ENCODE measurements at places on chromosomes 6 and 20.

DNA sequence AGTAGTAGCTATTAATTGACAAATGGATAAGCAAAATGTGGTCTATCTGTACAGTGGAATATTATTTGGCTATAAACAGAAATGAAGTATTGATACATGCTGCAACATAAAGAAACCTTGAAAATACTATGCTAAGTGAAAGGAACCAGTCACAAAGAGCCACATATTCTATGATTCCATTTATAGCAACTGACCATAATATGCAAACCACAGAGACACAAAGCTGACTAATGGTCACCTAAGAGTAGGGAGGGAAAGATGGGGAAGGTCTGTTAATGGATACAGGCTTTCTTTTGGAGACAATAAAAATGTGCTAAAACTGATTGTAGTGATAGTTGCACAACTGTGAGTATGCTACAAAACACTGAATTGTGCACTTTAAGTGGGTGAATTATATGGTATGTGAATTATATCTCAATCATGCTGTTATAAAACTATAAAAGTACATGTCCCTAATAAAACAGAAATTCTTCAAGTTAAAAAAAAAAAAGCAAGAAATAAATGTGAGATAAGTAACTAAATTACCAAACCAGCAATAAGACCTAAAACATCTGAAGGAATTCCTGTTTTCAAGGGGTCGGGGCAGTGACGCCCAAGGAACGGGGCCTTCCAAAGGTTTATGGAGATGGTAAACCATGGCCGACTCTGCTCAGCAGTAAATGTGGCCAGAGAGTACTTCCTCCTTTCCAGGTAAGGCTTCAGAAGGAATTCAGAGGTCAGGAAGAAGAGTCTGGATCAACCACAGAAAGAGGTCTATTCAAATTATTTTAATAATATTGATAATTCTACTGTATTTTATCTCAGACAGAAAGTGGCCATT lies 75.4 kb downstream of the ARHGAP18 start:
- no peak for DNase-seq

DNA sequence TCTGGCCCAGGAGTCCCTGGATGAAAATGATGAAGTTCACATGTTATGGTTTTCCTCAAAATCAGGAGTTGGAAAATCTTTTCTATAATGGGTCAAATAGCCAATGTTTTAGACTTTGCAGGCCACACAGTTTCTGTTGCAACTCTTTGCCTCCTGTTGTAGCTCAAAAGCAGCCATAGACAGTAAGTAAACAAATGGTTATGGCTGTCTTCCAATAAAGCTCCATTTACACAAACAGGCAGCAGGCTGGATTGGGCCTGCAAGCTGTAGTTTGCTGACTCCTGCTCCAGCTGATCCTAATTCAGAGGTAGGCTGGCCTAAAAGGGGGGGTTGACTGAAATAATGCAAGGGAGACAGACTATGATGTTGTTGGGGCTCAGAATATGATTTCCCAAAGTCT lies 33.0 kb downstream of the METTL24 start:
- peak; percentile 77 for DNase-seq

DNA sequence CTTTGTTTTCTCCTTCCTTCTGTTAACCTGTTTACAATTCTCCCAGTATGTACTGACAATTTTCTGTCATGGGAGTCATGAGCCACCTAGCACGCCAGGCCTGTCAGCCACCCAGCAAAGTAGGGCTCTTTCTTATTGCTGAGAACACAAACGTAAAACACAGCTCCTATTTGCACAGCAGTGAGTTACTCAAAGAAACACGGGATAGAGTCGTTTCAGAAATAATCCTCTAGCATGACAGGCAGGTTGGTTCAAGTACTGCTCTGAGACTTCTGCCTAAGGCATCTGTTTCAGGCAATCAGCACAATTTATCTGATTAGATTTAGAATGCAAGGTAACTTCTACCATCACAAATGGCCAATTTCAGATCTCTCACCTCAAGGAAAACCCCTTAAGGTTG lies 88.8 kb downstream of the CD24 start:
- DNase-seq, result no peak

- no peak for DNase-seq
Measured at GRCh38 chr6:12608016-12608860, 108.3 kb upstream of the PHACTR1 start.

- no peak for DNase-seq
Measured at GRCh38 chr20:49287555-49288249, 9.8 kb upstream of the ZNFX1 start.

DNA sequence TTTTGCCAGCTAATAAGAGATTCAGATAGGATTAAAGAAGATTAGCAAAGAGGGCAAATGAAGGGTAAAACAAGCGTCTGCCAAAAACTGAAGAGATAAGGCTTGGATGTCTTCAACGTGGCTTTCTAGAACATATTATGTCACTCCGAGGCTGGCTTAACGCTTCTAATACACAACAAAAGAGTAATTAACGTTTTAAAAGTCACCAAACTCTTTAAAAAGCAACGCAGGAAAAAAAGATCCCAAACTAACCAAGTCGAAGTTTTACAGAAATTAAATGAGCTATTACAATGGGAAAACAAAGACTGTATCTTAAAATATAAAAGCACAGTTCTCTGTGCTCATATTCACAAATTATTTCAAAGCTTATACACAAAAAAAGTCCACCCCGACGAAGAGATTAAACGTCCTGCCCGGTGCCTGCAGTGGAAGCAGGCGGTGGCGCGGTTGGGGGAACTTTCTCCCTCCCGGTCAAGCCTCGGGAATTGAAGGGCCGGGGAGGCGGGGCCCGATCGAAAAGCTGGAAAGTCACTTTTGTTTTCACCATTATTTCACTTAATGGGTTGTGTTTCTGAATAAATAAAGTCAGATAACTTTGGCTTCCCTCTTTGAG lies 1.2 kb downstream of the MAK start:
- no peak for DNase-seq

DNA sequence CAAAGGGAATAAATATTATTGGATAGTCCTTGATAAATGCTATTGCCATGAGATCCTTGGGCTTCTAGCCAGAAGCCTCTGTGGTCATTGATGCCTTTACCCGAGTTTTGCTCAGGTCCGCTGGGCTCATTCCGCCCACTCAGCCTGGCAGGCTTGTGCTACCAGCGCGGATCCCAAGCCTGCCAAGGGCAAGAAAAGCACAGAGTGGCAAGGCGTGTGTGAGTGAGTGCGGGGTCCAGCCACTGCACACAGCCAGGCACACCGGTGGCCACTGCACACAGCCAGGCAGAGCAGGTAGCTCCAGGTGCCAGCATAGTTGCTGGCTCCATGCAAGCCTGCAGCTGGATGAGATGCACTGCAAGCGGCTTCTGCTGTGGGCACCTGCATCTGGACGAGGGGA lies 38.7 kb downstream of the STK38 start:
- no peak for DNase-seq

DNA sequence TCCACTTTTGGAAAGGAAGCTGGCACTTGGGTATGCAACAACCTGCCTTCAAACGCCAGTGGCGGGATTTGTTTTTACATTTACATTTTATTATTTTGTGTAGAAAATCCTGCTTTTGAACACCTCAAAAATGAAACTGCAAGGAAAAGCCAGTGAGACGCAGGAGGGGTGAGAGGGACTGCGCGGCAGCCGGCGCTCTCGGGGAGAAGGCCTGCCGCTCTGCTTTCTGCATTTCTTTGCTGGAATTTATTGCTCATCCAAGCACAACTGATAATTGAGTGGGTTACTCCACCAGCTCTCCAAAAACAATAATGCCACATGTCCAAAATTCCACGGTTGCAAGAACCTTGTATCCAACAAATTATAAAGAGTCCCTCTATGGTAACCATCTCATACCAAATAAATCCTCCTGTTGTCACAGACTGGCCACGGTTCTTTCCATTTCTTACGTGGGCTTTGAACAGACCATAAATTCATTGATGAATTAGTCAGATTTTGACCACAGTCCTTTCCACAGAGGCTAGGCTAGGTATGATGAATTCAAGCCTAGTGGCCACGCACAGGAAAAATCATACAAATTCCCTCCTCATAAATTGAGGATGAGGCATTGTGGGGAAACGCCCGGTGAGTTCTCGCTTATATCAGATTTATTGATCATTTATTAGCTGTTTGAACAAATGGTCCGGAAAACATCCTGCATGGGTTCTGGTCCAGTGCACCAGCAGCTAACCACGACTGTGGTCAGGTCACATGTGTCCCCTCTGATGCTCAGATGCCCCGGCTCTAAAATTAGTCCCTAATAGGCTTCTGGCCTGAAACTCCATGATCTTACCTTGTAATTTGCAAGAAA lies 31.6 kb upstream of the FOXC1 start:
- no peak for DNase-seq

DNA sequence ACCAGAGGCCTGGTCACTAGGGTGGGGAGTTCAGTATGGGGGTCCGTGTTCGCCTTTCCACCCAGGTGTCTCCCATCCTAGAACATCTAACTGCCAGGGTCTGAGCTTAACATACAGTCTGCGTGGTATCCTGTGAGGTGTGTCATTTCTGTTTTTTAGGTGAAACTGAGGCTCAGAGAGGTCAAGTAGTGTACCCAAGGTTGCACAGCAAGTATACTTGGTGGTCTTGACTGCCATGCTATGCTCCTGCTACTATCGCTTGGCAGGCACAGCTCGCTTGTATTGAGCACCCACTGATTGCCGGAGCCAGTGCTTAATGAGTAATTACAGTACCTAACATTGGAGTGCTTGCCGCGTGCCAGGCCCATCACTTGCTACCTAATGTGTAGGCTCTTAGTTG lies 26.2 kb downstream of the GTSF1L start:
- no peak for DNase-seq

DNA sequence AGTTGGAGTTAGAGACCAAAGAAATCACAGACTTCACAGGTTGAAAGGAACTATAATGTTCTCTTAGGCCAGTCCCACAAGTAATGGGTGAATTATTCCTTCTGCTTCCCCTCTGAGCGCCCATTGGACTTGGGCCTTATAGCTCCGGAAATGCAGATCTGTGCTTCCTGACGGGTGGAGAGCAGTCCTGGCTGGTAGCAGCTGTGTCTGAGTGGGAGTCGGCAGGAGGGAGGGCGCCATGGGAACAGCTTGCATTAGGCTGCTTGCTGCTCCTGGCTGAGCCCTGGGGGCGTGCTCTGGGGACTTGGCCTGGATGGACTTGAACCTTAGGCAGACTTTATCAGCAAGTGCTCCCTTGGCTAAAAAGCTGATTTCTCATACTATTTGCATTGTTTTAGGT lies 18.4 kb upstream of the NUP153 start:
- peak; percentile 60 for DNase-seq

DNA sequence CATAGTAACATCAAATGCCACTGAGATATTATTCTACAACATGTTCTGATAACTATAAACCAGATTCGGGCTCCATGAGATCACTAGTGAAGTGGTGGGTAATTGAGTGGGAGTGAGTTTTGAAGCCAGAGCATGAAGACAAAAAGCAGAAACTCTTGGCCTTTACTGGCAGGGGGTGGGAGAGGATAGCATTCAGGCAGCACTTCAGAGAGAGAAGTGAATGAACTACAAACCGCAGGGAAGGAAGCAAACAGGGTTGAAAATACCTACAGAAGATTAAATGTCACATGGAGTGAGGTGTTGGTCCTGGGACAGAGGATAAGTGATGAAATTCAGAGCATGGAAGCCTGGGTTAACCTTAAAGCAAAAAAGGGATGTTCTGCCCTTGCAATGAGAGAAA lies 250.0 kb downstream of the EPM2A start:
- DNase-seq, result no peak

DNA sequence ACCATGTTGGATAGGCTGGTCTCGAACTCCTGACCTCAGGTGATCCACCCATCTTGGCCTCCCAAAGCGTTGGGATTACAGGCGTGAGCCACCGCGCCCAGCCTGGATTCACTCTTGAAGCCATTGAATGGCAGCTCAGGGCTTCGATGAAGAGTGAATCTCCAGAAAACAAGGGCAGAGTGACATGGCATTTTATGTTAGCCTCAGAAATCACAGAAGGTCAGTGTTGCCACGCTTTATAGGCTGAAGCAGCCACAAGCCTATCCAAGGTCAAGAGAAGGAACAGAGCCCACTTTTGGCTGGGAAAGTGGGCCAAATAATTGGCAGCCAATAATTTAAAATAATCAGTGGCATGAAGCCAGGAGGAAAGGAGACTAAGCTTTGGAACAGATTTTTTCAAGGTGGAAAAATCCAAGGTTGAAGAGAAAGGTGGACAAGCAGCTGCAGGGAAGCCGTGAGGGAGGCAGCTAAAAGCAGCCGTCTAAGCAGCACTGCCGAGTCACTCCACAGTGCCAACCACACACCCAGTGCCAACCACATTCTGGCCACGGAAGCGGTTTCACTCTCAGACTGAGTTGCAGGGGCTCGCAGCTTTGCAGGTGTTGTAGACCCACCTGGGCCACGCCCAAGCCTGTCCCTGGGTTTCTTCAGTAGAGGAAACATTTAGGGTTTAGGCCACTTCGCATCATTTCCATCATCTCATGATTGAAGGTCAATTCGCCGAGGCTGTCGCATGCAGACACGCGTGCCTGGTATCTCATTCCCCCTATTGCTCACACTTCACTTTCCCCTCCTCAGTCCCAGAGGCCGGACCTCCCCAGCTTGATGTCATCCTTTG lies 17.4 kb upstream of the AVP start:
- no peak for DNase-seq

DNA sequence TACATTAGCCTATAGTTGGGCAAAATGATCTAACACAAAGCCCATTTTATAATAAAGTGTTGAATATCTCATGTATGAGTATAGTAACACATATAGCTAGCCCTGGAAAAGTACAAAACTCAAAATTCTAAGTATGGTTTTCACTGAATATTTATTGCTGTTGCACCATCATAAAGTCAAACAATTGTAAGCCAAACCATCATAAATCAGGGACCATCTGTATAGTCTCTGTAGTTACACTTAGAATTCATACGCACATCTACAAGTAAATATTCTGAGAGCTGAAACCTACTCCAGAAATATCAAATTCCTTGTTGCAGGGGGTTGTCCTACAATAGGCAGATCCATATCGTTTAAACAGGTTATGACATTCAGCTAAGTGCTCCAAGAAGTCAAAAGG lies 817.3 kb downstream of the BCKDHB start:
- DNase-seq, result no peak

- no peak for DNase-seq
Measured at GRCh38 chr20:50115041-50115512, 2.1 kb upstream of the UBE2V1 start.

DNA sequence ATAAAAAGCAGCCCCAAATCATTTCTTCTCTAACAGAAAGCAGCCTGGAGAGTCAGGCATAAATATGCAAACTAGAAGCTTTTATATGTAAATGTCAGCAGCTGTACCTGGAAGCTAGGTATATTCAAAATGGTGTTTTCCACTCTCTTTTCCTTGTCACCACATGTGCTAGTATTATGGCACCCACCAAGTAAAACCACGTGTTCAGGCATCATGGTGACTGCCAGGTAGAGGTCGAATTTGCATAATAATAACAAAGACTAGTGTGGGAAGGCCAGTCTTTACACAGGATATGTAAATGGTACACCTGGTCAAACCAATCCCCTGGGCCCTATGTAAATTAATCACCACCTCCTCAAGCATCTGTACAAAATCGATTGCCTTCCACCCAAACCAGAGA lies 124.0 kb downstream of the MMUT start:
- no peak for DNase-seq

- no peak for DNase-seq
Measured at GRCh38 chr20:30505566-30505965, 751.9 kb upstream of the DEFB115 start.
